ENCODE measurements at places on chromosomes 3 and 15. TPM values are rescaled to one million over a fixed set of nuclear protein-coding genes. Genes with fewer than 3 reads are reported as not detected.

DNA sequence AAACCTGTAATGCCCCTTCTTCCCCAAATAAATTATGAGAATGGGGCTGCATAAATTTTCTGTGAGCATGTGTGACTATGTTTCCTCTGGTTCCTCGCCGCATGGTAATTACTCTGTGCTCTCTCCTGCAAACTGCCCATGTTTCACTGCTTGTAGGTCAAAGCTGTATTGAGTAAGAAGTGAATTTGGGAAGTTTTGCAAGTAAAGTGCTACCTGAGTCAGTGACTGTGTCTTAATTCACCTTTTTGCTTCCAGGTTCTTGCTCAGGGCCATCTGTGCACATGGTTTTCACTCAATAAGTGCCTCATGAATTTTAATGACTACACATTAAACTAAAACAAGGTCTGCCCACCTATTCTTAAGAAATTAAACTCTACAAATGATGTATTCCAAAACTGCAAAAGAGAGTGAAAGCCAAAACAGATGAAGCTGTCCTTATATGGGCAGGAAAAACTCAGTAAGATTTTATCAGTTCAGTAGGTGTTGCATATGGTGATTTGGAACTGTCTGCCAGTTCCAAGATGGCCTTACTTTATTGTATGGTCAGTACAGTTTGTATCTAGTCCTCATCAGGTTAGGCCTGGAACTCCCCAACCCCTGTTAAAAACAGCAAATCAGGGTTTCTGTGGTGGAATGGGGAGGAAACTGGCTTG, 100.0 kb downstream of the LPP start:
- no peak for DNase-seq

CBLB gene
- total RNA-seq, result 106 TPM

- peak; percentile 78 for DNase-seq
These were observed 15.6 kb downstream of the TEX264 start for GRCh38 chr3:51686512-51687215.

DNA sequence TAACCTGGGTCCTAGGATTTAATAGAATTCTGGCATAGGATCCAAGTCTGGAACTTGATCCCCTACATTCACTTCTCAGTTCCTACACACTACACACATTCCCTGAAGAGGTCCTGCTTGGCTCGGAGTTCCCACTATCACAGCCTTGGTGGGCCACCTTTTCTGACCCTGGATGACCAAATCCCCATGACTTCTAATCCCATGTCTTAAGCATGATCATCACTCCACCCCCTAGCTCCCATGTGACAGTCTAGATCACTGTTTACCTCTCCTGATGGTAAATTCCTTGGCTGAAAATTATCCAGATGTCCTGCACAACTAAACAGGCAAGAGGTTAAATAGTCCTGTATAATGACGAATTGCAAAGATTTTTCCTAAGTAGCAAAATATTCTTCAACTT, 40.3 kb downstream of the DUT start:
- DNase-seq, result no peak

IQCF5 gene
- total RNA-seq, result not detected

HES1 gene
- total RNA-seq, result not detected

DNA sequence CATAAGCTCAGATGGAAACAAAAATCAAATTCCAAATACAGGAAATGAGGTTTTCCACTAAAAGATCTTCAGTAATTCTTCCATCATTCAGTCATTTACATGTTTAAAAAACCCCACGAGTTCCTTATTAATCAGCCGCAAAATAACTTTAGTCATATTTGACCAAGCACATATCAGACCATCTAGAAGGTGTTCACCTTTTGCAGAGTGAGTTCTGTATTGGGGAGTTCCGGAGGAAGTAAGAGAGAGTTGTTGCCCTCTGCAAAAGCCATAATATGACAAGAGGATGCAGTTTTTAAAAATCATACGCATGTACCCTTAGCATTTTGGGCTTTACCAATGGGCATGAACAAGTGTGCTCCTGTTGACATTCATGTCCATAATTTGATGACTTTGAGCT, 61.6 kb downstream of the CCR1 start:
- no peak for DNase-seq

CELF6 gene
- 4.7 TPM for total RNA-seq

CPLX3 gene
- total RNA-seq, result 0.44 TPM

ZNF860 gene
- total RNA-seq, result 1.1 TPM

DNA sequence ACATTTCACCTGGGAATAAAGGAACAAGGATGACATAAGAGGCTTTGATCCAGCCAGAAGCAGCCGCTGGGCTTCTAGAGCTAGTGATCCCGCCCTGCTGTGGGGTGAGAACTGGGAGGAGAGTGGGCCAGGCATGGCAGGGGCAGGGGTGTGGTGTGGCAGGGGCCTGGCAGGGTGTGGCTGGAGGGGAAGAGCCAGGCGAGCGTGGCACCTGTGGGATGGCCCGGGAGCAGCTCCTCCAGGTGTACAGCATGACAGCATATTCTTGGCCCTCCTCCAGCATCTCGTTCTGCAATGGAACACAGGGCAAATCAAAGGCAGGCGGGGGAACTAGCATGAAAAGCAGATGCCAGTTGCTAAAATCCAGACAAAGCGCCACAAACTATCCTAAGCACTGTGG, 35.5 kb downstream of the CYFIP1 start:
- DNase-seq, result no peak

GRCh38 chr3:170493712-170494182, 75.1 kb downstream of the CLDN11 start:
- DNase-seq, result no peak

SLC9C1 gene
- not detected for total RNA-seq

DNA sequence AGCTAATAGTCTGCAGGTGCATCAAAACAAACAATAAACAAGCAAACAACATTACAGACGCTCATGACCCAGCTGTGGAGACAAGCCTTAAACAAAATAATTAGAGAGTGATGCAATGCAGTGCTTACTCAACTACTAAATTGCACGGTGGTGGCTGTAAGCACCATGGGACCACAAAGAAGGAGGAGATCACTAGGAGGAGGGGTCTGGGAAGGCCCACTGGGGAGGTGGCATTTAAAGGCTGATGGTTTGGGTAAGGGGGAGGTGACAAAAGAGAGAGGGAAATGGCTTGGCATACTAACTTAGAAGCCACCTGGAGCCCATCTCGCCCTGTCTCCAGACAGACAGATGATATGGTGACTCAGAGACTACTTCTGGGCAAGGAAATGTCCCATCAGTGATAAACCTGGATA, 516.7 kb downstream of the FOXP1 start:
- no peak for DNase-seq

- no peak for DNase-seq
These were observed 18.3 kb downstream of the THBS1 start for GRCh38 chr15:39598958-39599845.

DNA sequence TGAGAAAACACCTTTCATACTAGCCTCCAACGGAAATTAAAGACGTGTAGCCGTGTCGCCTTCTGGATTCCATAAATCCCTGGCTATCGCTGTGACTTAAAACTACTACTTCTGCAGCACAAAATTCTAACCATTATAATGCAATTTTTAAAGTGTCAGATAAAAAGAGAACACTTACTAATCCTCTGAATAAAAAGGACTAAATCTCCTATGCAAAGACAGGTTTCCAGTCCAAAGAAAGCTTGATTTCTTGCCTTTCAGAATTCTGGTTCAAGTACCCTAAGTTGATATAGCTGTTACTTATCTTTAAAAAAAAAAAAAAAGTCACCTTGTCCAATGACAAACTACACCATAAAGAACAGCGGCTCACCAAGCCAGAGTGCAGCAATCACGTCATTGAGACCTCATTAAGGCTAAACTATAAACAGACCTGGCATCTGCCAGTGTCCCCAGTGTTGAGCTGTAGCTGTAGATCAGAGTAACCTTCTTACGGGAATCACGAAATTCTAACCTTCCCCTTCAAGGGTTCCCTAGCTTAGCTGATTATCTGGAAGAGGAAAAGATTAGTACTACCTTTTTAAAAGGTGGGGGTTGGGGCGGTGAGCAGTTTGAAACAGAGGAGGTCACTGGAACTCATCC, 2.2 kb downstream of the ABCC5 start:
- DNase-seq, result no peak

DNA sequence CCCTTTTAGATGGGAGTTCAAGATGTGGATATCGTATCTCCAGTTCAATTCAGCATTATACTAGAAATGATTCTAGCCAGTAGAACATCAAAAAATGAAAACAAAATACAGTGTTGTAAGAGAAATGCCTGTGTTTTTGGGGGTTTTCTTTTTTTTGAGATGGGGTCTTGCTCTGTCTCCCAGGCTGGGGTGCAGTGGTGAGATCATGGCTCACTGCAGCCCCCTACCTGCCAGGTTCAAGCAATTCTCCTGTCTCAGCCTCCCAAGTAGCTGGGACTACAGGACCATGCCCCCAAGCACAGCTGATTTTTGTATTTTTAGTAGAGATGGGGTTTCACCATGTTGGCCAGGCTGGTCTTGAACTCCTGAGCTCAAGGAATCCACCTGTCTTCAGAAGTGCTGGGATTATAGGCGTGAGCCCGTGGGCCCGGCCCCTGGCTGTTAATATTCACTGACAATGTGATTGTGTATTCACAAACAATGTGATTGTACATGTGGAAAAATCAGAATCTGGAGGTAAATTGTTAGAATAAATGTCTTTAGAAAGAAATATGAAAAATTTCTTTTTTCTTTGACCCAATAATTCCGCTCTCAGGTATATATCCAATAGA, 59.0 kb downstream of the ARIH1 start:
- peak; percentile 37 for DNase-seq

- no peak for DNase-seq
These were observed 131.9 kb downstream of the B3GALNT1 start for GRCh38 chr3:160973067-160973809.

SLC51B gene
- total RNA-seq, result not detected

SHF gene
- total RNA-seq, result 9.7 TPM

DNA sequence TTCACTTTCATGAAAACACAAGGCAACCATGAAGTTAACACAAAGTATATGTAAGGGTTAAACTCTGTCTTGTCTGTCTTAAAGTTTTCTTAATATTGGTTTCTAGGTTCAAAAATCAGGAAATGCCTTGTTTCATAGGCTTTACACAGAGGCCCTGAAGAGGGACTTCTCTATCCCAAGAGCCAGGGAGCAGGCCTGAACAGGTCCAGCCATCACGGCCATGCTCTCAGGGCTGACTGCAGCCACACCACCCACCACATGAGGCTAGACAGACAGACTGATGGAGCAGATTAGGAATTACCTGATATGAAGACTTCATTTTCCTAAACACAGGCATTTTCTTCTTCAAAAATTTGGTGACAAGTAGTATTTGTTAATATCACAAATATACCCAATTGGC, 502.9 kb downstream of the GABRG3 start:
- DNase-seq, result no peak

GRCh38 chr3:135000465-135000864, 205.4 kb downstream of the EPHB1 start:
- DNase-seq, result no peak

DNA sequence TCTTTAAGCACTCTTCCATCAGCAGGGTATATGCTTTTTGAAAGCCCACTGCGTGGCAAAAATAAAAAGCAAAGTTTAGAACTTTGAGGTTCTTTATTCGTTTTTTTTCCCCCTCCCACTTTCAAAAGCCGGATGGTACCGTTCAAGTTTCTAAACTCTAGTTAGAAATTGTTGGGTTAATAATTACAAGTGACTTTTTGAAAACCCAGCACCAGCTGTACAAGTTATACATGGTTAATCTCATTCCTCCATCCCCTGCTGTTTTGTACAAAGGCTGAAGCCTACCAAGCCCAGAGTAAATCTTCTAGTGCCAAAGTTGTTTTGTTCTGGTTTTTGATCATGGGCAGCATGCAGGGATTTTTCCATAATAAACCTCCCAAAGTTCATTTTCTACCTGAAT, 48.6 kb downstream of the WDR72 start:
- DNase-seq, result no peak

GOLGA6A gene
- total RNA-seq, result 0.39 TPM

- no peak for DNase-seq
These were observed 45.5 kb downstream of the CPNE4 start for GRCh38 chr3:131989318-131989717.

GNAT1 gene
- total RNA-seq, result not detected

CMTM8 gene
- total RNA-seq, result 2.2 TPM

DNA sequence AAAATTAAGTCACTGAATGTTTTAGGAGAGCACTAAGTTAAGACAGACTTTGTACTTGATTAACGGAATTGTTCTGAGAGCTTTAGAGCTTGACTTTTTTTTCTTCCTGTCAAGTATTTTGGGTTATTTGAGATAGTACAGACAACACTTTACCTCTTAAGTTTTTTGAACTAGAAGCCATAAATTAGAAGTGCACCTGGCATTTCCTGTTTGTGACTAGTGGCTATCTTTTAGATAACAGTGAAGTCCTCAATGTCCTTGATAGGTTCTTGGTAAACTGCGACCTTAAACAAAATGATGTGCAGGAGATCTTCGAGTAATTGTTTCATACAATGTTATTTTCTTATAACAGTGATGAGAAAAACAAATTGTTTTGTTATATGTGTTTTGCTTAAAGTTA, 213.9 kb downstream of the TP63 start:
- no peak for DNase-seq

GRCh38 chr15:72222393-72222792, 8.6 kb downstream of the PKM start:
- DNase-seq, result no peak

DNA sequence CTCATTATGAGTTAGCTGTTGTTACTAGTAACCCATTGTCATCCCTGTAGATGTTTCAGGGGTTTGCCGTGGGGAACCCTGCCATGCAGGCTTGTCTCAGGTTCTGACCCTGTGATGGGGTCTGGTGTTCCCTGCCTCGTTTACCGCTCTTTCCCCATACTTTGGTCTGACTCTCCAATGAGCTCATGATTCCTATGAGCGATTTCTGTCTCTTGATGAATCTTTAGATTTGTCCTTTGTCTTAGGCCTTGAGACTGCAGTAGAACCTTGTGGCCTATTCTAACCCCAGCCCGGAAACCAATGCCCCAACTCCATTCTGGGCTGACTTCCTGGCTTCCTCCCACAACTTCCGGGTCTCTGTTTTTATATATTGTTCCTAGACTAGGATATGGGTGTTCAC, 11.3 kb upstream of the IQGAP1 start:
- DNase-seq, result peak; percentile 83

C3orf20 gene
- total RNA-seq, result 0.69 TPM

DNA sequence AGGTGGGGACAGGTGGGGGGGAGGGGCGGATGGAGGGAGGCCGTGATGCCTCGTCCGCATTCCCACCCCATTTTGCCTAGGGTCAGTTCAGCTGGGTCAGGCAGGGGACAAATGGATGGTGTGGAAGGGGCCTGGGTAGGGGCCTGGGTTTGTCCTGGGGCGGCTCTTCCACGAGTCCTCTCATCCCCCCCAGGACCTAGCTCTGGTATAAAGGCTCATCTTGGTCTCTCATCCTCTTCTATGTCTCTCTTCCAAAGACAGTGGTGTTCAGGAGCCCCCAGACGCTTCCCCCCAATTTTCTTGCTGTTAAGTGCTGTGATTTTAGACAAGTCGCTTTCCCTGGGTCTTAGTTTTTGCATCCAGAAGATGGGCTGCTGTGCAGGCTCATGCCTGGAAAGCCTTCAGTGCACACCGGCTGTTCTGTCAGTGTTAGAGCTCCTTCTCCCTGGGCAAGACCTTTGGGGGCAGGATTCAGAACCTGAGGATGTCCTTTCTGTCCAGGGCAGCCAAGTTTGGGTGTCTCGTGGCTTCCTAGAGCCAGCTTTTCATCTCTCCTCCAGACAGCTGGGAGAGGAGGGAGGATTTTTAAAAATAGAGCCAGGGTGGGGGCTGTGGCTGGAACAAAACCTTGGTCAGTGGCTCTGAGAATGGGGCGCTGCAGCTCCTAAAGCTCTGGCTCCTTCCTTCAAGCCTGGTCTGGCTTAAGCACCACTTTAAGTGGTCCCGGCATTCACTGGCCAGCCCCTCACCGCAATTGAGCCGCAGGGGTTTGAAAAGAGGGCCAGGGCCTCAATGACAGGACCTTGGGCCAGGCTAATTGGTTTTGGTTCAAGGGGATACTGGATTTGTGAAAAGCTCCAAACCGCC, 37.7 kb upstream of the POLG start:
- no peak for DNase-seq
